Glomerular endothelial cell (primary cell): ENCODE measurements at places on chromosomes 12 and 14. TPM values are rescaled to one million over a fixed set of nuclear protein-coding genes. Genes with fewer than 3 reads are reported as not detected.

SLC5A8 gene
- total RNA-seq, result not detected in 2 replicates

GRCh38 chr14:29102266-29102665 is 335.7 kb downstream of the FOXG1 start:
- DNase-seq, result no peak

DNA sequence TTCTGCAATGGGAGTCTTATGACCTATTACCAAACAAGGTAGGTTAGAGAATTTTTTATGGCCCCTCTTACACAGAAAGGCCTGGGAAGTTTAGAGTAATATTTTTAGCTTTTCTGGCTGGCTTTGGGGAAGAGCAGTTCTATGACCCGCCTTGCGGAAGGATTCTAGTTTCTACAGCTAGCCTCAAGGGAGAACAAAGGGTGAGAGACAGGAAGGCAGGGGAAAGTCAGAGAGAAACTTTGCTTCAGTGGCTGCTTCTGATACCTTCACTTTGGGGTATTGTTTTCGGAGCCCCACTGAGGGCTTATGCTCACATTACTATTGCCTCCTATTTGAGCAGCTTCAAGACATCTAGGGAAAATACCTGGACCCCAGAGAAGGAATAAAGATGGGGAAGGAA is 80.7 kb upstream of the NUDT4 start:
- no peak for DNase-seq

GRCh38 chr12:101927999-101928398 is 50.6 kb downstream of the DRAM1 start:
- DNase-seq, result no peak

VEZT gene
- 70.5 and 70.6 TPM in 2 replicates for total RNA-seq

DNA sequence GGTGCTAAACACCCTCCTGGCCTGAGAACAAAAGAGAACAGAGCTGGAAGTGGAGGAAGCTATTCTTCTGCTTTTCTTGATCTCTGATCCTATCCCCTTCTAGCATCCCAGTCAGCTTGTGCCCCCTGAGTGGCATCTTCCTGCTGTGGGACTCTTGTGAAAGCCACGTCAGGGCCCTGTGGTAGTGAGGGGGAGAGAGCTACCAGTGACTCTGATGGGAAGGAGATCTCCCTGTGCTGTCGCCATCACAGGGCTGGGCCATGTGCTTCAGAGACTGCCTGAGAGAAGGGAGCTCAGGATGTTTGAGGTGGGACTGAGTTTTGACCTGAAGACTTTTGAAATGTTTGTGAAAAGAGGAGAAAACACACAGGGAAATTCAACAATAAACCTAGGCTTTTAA is 107.6 kb upstream of the FUT8 start:
- no peak for DNase-seq

DNA sequence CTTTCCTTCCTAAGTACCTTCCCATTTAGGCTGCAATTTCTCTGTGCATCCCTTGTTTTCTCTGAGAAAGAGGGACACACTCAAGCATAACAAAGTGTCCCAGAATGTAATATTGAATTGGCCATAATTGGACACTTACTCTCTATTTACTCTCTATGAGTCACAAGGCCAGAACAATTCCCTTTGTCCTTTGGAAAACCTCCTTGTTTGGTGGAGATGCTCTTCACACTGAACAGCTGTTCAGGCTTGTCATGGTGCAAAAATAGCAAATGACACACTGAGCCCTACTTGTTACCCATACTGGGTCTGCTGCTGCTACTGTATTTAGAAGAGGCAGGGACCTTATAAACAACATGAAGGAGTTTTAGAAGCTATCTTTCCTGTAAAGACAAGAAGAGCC is 1590.5 kb upstream of the TMEM132C start:
- DNase-seq, result no peak

GRCh38 chr14:24123424-24124417 is 6.7 kb upstream of the FITM1 start:
- no peak for DNase-seq

DNA sequence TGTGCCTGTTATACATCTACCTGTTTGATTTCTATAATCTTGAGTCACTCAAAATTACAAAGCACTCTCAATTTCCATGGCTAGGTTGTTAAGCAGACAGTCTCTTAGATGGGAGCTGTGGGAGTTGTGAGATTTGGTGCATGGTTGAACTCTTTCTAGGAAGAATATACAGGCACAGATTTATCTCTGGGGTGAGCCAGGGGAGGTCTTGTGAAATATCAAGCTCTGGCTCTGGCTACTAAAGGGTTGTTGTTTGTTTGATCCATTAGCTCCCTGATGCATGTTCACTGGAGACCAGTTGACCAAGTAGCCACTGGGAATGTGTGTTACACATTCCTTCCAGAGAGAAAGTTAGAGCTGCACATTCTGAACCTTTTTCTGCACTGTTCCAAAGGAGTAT is 117.2 kb upstream of the HMGA2 start:
- no peak for DNase-seq

IFNG-AS1 gene
- not detected in 2 replicates for total RNA-seq

GRCh38 chr12:104351057-104351983 is 47.8 kb downstream of the EID3 start:
- no peak for DNase-seq

- DNase-seq, result no peak
These were observed 30.1 kb downstream of the RECQL start for GRCh38 chr12:21471294-21471693.

PFKM gene
- 46.5 and 53.8 TPM in 2 replicates for total RNA-seq

DNA sequence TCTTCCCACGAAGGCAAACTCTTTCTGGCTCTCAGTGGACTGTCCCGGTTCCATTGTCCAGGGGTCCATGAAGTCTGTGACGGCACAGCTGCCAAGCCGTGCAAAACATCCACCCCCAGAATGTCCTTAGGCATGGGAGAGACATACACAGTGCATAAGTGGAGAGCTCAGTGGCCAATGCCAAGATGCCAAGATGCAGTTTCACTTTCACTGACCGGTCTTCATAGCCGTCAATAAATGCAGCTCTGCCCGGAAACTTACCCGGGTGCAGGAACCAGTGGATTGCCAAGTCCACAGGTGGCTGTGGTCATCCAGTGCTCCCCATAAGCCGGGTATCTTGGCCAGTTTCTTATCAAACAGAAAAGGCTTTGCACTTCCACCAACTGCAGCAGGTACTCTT is 162.3 kb downstream of the PTCSC3 start:
- DNase-seq, result no peak

- no peak for DNase-seq
These were observed 69.4 kb upstream of the PRIMA1 start for GRCh38 chr14:93857500-93858283.

- DNase-seq, result peak; percentile 56
These were observed 98.3 kb downstream of the RTN1 start for GRCh38 chr14:59772233-59772632.

SLCO1A2 gene
- not detected in 2 replicates for total RNA-seq

EIF5 gene
- 126 and 181 TPM in 2 replicates for total RNA-seq

SMARCC2 gene
- total RNA-seq, result 51.1 and 78.9 TPM in 2 replicates

DNA sequence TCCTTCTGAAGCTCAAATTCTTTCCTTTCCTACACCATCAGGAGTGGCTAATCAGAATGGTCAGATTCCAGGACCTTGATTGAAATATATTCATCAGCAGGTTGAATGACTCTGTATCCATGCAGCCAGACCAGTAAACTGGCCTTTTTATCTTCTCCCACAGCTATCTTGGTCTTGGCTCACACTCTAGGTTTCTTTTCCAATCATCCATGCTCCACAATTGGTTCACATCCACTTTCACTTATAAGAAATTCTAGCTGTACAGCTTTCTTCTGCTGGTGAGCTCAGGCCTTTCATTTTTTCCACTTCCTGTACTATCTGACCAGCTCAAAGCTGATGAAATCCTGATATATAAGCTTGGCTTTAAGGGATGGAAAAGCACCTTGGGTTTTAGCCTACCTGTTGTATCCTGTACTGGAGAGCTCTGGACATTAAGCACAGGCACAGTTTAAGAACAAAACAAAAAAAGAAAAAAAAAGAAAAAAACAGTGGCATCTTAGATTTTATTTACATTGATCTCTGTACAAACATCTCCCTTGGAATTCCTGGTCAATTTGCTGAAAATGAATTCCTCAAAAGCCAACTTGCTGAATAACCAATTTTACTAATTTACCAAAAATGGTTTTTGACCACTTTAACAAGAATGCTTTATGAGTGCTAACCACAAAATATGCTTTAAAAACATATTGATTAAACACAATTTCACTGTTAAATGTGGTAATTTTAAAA is 91.6 kb upstream of the PAWR start:
- no peak for DNase-seq

DNA sequence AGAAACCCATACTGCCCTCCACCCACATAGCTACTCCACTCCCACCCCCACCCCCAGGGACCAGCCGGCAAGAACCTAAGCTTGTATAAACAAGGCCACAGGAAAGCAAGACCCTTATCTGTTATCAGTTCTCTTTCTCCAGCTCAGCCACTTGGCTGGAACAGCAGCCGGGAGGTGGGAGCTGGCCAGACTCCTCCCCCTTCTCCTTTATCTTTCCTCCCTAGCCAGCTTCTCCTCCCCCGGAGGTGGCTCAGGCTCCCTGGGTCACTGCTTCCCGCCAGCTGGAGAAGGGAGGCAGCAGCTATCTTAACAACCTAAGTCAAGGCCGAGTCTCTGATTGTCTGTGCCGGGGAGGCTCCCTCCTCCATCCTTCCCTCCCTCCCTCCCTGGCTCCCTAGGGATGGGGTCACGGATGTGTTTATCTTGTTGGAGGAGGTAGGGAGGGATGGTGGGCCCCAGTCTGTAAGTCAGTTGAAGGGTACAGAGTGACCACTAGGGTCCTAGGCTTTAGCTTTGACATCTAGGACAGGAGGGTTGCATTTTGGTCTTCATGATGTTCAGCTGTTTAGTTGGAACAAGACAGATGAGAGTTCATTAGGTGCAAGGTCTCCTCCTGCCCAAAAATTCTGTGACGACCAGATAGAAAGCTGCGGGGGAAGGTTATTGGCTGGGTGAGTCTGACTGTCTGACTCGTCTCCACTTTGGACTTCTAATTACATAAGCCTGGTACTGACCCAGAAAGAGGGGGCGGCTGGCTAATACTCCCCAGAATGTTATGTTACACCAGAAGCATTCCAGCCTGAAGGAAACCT is 29.7 kb downstream of the ZFP36L1 start:
- DNase-seq, result no peak

MMP14 gene
- 630 and 804 TPM in 2 replicates for total RNA-seq

DNA sequence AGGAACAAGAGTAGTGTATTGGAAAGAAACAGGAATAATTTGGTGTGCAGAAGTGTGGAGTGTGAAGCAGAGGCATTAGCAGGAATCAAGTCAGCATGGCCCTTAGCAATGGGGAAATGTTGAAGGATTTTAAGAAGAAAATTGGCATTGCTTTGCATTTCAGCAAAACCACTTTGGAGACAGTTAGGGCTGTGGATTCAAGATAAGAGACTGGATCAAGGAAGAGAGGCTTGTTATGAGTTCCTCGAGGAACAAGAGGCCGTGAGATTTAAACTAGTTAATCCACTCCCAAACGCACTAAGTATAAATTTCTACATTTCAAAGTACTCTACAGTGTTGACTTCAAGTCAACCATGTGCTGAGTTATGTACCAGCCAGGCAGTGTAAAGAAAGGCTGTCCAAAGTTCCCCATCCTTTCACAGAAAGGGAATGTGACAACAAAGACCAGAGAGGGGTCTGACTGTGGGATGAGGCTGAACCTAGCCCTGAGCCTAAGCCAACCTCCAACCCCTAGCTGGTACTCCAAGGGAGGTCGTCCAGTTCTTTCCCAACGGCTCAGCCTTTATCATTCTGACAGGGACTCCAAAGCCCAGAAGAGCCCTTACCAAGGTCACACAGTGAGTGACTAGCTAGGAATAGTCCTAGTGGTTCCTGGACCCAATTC is 91.2 kb upstream of the BMP4 start:
- no peak for DNase-seq

DLK1 gene
- total RNA-seq, result not detected in 2 replicates

BEGAIN gene
- 0.05 TPM in 1 of 2 replicates, not detected in the other for total RNA-seq

DNA sequence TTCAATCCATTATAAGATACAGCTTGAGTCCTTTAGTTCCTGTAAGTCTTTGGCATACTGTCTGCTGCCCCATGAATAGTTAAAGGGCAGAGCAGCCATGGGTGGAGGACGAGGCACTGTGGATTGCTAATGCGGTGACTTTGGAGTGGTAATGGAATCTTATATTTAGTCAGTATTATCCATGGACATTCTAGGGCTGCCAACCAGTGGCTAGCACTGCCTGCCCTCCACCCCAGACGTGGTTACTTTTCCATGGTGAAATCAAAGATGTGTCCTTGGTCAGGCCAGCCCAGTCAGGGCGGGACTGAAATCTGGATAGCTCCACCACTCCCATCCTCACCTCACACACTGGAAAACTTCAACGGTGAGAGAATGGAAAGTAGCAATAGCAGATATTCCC is 2.3 kb downstream of the TTC9 start:
- no peak for DNase-seq

GRCh38 chr14:62409169-62409568 is 636.1 kb downstream of the KCNH5 start:
- DNase-seq, result no peak

TRPV4 gene
- total RNA-seq, result 5.9 and 7.1 TPM in 2 replicates

- DNase-seq, result no peak
These were observed 42.2 kb upstream of the APPL2 start for GRCh38 chr12:105278043-105278697.

DNA sequence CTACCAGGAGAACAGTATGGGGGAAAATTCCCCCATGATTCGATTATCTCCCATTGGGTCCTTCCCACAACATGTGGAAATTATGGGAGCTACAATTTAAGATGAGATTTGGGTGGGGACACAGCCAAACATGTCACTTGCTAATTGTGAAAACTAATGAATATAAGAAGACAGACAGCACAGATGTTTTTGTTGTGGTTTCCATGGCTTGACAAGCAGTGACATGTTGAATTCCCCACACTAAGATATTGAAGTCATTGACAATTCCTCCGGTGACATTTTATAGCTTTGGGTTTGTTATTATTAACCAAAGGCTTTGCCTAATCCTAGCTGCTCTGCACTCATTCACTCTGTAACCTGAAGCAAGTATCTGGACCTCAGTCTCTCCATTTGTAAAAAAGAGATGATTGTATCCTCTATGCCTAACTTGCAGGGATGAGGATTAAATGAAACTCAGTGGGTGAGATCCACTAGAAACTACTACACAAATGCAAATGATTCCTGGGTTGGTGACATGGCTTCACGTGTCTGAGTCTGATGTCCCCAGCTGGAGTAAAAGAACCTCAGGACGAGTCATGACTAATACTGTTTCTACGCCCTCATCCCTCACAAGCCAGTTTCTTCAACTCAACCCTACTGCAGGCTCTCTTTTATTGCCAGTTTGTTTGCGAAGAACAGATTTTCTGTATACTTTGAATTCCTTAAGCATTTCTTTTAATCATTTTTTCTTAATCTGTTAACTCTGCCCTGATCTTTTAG is 71.6 kb downstream of the ASCL1 start:
- DNase-seq, result no peak

GRCh38 chr14:40280652-40281051 is 848.4 kb upstream of the FBXO33 start:
- DNase-seq, result no peak

CACNA1C gene
- 0.47 and 5.6 TPM in 2 replicates for total RNA-seq

GRCh38 chr14:94979891-94980290 is 177.4 kb downstream of the DICER1 start:
- no peak for DNase-seq

DNA sequence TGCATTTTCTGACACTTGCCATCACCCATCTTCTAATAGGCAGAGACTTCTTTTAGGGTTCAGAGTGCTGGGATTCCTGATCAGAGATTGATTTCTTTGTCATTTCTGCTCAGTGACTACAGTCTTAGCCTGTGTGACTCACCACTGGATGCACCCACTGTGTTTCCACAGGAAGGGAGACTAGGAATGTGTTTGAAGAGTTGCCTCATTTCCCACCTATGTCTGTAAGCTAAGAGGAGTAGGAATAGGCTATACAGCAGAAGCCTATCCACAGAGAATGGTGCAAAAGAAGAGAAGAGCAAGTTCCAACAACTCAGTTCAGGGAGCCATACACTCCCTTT is 60.2 kb upstream of the ACTN1 start:
- no peak for DNase-seq

RPS26 gene
- total RNA-seq, result 956 and 971 TPM in 2 replicates

CABP1 gene
- 0.82 TPM in 1 of 2 replicates, not detected in the other for total RNA-seq
